SHP77 treated with DMSO at 0.1 percent for 48 hours (cell line): ENCODE measurements at places on chromosomes 12 and 14.

GRCh38 chr14:60951776-60952435, 29.0 kb downstream of the TRMT5 start:
- no peak for DNase-seq

DNA sequence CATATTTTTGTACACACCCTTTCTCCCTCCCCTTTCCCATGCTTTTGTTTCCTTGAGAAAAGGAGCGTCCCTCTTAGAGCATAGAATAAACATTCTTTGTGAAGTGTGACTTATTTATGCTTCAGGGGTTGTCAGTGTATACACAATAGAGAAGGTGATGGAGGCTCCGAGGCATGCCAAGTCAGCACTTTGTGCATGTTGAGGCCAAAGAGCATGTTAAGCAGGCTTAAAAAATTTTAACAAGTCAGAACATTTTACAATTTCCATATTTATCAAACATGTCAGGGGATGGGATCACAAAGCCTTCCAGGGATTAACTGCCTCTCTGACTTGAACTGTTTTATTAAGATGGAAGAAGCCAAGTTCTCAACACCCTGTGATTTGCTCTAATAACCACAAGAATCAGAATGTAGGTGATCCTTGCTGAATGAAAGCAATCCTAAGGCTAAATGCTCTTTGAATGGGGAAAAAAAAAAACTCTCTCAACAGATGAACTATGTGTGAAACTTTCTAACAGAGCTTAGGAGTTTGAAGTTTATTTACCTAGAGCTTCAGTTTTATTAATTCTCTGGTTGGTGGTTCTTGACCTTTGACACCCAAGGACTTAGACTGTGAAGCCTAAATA, 223.1 kb downstream of the RAD51B start:
- DNase-seq, result no peak

GRCh38 chr14:85241022-85241855, 288.7 kb upstream of the FLRT2 start:
- peak; percentile 31 for DNase-seq

- no peak for DNase-seq
Measured at GRCh38 chr14:24194186-24194872, 912 bp downstream of the TM9SF1 start.

DNA sequence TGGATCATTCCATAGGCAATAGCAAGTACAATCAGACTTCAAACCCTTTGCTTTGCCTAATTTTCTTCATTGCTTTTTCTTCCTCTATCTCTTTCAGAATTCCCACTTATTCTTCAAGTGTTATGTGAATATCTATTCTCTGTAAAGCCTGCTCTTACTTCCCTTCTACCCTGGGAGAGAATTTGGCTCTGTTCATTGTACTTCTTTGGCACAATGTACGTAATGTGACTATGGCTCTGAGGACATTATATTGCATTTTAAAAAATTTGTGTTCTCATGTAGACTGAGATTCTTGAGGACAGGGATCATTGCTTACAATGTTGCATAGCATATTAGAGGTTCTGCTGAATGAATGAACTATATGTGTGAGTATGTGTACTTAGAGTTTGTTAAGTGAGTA, 16.9 kb upstream of the PRICKLE1 start:
- no peak for DNase-seq

- DNase-seq, result no peak
Measured at GRCh38 chr12:125434936-125435443, 369.8 kb downstream of the AACS start.

- DNase-seq, result no peak
Measured at GRCh38 chr14:105562713-105563346, 36.4 kb downstream of the TMEM121 start.

GRCh38 chr14:28678887-28679286, 87.7 kb upstream of the FOXG1 start:
- no peak for DNase-seq

DNA sequence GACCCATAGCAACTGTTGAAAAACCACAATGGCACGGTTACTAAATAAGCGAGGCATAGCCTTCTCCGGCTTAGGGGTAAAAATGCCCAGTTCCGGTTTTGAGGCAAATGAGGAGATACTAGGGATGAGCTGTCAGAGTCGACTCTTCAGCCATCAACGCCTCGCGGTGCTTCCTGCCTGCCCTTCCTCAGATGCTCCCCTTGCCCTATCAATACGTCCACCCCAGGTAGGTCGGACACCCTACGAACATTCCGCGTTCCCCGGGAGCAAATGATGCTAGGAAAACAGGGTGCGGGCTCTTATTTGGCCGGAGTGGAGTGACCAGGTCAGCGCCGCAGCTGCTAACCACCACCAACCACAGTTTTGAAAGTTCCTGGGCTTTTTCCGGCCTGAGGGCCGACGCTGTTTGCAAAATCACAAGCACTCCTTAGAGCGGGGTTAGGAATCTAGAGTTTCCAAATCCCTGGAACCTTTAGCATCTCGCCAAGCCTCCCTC, 1.2 kb downstream of the SRSF9 start:
- no peak for DNase-seq

DNA sequence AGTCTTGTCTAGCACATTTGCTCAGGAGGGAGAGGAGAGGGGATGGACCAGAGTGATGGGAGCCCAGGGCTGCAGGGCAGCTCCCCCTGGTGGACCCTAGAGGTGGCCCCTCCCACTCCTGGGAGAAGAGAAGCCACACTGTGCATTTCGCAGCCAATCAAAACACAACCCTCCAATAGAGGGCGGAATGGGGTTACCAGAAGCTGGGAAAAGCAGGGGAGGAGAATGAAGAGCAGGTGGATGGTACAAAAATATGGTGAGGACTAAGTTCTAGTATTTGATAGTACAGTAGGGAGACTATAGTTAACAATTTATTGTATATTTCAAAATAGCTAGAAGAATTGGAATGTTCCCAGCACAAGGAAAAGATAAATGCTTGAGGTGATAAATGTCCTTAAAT, 23.6 kb downstream of the VASH1 start:
- DNase-seq, result peak; percentile 74

- DNase-seq, result no peak
Measured at GRCh38 chr12:23174917-23175316, 549.9 kb downstream of the ETNK1 start.

GRCh38 chr14:52339262-52339661, 25.1 kb downstream of the PTGER2 start:
- DNase-seq, result no peak

DNA sequence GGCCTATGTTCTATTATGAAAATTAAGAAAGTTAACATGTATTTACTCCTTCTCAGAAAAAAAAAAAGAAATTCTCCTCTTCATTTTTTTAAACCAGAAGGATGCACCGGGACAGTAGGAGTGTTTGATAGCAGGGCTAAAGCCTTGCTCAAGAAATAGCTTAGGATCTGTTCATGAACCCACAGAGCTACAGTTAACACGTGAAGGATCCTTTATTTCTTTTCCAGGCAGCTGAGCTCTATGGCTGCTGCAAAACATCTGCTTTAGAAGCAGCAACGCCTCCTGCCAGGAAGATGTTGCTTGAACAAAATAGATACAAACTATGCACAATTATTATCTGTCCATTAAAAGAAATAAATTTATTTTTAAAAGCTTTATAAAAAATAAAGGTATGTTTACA, 254.8 kb downstream of the PRKD1 start:
- no peak for DNase-seq

GRCh38 chr12:59444932-59445331, 150.9 kb upstream of the SLC16A7 start:
- no peak for DNase-seq

DNA sequence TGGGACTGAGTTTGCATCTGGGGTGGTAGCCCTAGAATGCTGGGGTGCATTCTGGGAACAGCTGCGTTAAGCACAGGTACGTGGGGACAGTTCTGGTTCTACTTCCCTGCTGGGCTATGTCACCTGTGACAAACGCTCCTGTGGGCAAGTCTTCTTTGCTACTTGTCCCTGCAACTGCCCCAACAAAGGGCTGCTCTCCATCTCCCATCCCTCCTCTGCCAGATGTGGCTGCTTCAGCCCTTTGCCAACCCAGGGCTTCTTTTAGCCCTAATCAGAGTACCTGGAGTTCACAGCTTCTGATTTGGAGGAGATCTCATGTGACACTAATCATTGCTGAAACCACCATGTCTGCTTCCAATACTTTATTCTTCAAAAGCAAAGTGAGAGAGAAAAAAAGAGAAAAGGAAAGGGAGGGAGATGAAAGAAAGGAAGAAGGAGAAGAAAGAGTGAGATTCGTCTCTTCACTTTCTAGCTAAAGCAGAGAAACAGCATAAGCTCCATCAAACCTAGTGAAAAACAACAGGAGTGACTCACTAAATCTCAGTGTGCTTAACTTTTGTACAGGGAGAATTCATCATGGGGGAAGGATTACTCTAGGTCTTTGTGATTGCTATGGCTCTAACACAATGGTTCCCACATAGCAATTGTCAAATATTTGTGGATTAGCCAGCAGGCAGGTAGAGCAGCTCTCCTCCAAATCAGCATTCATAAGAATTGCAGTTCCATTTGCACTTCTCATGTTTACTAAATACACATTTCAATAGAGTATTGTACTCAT, 174.8 kb downstream of the LRIG3 start:
- DNase-seq, result no peak
